ENCODE measurements at places on chromosomes 2 and 18. TPM values are rescaled to one million over a fixed set of nuclear protein-coding genes. Genes with fewer than 3 reads are reported as not detected.

The CDH2 gene
- total RNA-seq, result 0.20 TPM

The SEMA4F gene
- total RNA-seq, result 0.75 TPM

DNA sequence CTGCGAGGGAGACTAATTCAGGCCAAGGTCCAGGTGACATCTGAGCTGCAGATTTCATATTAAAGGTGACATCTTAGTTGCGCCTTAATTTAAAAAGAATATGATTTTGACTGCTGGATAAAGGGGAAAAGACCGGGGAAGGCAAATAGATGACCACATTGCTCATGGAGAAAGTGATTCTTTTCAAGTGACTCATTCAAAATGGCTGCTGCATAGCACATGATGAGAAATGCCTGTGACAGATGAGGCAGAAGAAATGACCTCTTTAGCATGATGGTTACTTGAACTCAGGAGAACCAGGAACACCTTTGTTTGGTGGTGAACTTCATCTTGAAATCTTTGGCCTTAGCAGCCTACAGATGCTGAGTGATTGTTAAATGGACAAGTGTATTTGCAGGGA, 385.8 kb upstream of the TRIB2 start:
- no peak for DNase-seq

- no peak for DNase-seq
Observed at GRCh38 chr2:149490296-149490695, 97.3 kb downstream of the MMADHC start.

GRCh38 chr2:78985558-78985957, 39.9 kb upstream of the REG3G start:
- no peak for DNase-seq

- DNase-seq, result no peak
Observed at GRCh38 chr2:176098366-176099158, 1.0 kb upstream of the HOXD12 start.
